ENCODE measurements at places on chromosomes 12 and 14.

GRCh38 chr12:44287545-44287944, 451.7 kb downstream of the TMEM117 start:
- no peak for DNase-seq

DNA sequence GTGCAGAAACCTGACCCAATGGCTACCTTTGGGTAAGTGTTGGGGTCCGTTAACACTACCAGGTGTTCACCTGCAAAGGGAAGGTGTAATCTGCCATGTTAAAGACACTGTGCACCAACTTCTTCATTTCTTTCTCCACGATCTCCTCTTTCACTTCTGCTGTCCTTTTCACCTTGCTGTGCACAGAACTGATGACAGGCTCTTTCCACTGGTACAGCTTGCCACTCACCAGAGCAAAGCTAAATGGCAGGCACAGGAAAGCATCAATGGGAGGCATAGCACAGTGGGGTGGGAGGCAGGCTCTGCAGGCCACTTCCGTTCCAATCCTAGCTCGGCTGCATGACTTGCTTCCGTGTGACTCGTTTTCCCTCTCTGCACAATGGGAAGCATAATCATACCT, 2.6 kb upstream of the C12orf76 start:
- no peak for DNase-seq

DNA sequence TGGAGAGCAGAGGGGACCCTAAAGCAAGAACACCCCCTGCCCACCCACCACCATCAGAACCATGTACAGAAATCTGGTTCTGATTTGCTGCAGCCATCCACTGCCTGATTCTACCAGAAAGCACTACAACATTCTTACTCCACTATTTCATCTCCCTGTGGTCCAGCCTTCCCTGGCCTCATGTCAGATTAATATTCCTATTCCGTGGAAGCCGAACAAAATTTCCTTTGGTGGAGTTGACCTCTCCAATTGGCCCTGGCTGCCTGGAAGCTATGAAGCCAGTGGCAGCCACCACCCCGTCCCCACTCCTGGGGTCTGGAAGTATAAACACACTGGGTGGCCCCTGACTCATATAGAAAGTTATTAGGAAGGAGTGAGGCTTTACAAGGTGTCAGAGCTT, 60.2 kb downstream of the ANO2 start:
- no peak for DNase-seq

GRCh38 chr14:92258934-92259333, 64.0 kb upstream of the SLC24A4 start:
- DNase-seq, result no peak

DNA sequence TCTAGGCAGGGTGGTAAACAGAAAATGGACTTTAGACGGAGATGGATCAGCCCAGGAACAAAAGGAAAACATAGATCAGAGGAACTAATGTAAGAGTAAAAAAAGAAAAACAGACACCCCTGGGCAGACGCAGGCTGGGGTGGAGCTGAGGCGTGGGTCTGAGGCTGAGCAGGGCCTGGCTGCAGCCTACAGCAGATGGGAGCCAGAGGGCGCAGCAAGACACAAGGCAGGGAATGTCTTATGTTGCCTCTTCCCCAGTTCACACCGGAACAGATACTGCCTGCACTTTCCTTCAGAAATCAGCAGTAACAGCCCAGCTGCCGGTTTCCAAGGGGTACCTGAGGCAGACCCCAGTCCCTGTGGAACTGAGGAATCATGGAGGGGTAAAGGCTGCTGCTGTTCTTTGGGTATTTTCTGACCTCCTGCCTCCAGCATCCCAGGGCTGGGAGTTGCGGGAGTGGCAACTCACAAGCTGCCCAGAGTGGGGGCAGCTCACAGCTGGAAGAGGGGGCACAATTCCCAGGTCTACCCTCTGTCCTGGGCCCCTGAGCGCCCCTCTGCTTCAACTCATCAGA, 9.8 kb downstream of the ZNF605 start:
- DNase-seq, result no peak

- no peak for DNase-seq
These were observed 4.4 kb downstream of the SERPINA11 start for GRCh38 chr14:94448071-94448808.

- DNase-seq, result no peak
These were observed 45.1 kb upstream of the HMGA2 start for GRCh38 chr12:65779091-65779642.

DNA sequence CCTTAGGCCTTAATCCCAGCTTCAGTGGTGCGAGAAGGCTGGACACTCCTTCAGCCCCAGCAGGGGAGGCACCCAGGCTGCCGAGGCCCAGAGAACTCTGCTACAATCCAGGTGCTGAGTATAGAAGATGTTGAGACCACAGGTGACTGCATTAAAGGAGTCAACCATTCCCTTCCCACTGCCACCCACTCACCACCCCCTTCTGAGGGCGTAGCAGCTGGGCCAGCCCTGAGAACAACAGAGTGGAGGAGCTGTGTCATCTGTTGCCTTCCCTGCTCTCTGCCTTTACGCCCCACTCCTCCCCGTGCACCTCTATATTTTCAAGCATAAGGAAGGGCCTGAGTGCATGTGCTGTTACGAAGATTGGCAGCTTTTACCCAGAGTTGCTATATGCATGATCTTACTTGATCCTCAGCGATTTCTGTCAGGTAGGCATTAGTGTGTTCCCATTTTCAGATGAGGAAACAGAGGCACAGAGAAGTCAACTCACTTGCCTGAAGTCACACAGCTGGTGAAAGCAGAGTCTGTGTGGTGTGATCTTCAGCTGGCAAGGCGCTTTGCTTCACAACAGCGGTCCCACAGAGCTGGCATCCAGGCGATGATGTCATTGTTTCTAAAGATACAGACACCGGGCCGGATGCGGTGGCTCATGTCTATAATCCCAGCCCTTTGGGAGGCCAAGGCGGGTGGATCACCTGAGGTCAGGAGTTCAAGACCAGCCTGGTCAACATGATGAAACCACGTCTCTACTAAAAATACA, 46.7 kb downstream of the RIN3 start:
- no peak for DNase-seq

DNA sequence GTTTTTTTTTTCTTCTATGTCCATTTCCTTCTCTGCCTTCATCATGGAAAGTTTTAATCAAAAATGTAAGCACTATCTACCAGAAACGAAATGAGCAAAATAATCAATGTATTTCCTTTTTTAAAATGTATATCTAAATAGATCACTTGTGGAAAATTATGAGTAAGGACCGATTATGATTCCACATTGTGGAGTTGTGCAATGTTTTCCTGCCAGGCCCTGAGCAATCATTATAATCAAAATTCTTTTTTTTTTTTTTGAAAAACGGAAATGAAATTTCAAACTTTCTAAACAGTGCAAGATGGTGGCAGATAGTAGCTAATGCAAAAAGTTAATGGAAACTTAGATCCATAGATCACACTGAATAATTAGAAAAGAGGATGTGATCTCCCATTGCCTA, 1074.6 kb upstream of the TMEM132C start:
- DNase-seq, result no peak

DNA sequence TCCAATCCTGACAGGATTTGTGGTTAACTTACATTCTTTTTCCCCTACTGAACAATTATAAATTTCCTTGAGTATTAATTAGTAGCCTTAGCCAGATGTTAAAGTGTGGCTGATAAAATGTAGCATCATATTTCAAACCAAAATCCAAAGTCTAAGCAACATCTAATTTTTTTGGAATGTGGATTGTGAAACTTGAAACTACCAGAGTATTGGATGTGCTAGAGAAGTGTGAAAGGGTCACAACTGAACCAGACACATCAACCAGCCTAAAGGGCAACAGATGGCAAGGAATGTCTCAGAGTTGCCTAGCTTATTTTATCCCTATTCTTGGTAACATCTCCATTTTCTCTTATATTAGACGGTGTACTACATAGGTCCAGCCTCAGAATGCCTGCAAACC, 153.1 kb upstream of the DCN start:
- no peak for DNase-seq

GRCh38 chr14:93005135-93005813, 82.3 kb downstream of the CHGA start:
- DNase-seq, result no peak

GRCh38 chr14:75003250-75004027, 718 bp downstream of the EIF2B2 start:
- no peak for DNase-seq

DNA sequence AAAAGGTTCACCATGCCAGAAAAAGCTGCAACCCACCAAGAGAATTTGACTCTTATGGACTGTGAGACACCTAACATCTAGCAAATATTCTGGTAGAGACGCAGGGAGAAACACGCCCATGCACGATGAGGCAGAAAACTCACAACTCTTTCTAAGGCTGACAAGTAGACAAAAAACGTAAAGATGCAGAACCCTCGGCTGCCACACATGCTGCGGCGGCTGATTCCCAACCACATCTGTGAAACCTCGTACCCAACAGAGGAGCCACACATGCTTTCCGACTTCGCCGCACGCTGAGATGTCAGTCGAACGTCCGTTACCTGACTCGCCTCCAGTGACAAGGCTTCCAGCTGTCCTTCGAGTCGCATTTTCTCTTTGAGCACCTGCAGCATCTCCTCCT, 21.8 kb downstream of the GOLGA3 start:
- no peak for DNase-seq

DNA sequence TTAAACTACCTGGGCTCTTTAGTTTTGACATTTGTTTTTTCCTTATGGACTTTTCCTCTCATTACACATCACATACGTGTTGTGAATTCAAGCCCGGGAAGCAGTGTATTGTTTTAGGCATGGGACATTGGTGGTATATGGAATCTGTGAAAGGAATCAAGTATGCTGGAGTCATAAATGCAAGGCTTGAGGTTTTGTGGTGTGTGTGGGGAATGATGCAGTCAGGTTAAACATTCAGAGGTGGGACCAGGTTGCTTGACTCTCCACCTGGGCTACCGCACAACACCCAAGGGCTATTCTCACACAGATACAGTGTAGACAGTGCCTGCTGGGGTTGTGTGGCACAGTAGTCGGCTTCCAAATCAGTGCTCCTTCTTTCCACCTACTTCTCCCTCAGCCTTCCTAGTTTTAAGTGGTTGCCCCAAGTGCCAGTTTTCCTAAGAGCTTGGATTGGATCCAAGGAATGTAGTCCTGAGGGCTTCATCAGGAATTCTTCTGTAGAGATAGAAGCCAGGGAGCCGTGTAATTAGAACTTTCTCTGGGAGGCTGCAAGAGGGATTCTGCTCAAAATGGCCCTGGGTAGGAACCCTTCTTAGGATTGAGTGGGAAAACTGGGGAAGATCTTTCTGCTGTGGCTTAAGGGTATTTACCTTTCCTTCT, 243.7 kb downstream of the C12orf75 start:
- no peak for DNase-seq

DNA sequence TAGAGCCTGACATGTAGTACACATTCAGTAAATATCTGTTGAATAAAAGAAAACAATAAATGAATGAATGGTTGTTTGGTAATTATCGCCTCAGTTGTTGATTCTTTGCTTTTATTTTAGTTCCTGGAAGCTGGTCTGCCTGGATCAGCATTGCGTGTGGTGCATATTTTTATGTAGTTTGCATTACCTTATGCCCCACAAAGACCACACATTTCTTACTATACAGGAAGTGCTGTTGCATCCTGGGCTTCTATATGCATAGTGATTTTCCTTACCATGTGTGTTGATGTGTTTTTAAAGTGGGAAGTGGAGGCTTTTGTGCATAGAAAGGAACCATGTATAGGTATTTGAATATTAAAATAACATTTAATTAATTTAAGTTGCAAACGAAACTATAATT, 43.6 kb downstream of the DYRK2 start:
- no peak for DNase-seq

DNA sequence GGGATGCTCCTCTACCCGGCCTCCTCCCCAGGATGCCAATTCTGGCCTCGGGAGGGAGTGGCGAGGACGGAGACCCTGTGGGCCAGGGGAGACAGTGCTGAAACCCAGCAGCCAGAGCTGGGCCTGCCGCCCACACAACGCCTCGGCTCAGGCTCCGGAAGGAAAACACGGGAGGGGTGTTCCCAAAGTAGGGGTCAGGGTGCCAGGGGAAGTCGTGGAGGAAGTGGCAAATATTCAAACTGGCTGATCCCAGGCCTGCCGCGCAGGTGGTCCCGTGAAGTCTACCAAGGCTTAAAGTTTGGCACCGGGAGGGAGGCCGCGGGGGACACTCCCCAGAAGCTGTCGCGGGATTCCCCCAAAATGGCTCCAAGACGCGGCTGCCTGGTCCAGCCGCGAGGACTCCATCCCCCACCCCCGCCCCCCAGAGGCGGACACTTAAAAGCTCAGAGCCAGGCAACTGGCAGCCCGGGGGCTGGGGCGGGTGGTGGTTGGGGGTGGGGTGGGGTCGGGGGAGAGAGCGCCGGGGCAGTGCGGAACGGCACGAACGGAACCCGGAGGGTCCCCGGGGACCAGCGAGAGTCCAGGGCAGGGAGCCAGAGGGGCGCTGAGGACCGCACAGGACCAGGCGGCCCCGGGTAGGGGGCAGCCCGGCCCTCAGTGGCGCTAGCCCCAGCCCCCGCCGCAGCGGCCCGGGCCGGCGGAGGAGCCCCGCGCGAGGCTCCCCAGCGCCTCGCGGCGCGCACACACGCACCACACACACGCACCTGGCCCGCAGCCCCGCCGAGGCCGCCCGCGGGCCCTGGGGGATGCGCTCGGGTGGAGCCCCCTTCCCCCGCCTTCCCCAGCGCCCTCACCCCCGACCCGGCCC, 20.0 kb downstream of the BEGAIN start:
- DNase-seq, result peak; percentile 61

DNA sequence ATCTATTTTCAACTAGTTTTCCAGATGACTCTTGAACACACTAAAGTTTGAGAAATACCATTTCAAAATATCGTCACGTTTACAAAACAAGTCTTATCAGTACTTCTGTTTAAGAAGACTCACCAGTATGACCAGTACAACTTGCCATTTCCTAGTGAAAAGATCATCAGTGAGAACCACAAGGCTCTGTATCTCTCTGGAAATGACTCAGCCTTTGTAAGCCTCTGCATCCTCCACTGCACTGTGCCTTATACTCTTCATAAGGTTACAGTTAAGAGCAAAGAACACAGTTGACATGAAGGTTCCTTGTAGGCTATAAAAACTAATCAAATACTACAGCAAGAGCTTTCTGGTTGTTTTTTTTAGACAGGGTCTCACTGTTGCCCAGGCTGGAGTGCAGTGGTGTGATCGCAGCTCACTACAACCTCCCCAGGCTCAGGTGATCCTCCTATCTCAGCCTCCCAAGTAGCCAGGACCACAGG, 5.7 kb upstream of the VTI1B start:
- DNase-seq, result no peak

GRCh38 chr12:118402251-118402650, 25.9 kb downstream of the SUDS3 start:
- DNase-seq, result no peak
